WERI-Rb-1 (cell line): ENCODE measurements at places on chromosomes 6 and 20.

DNA sequence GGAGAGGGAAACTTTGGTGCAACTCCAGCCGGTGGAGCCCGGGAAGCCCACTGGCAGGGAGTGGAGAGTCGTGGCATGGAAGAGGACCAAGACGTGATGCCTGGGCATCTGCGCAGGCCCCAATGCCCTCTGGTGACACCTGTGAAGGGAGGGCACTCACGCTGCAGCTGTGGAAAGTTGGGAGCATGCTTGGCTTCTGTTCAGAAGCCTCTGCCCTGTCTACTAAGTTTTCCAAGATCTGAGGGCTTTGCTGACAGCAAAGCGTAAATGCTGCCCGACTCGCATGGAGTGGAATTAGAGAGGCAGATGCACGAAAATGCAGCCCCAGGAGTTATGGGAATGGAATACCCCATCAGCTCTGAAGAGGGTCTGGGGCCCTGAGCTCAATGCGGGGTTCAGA, 75.7 kb downstream of the SYNDIG1 start:
- no peak for DNase-seq

GRCh38 chr6:97066056-97066455, 141.5 kb downstream of the KLHL32 start:
- no peak for DNase-seq

- no peak for DNase-seq
Measured at GRCh38 chr6:14524319-14524718, 406.7 kb downstream of the CD83 start.

DNA sequence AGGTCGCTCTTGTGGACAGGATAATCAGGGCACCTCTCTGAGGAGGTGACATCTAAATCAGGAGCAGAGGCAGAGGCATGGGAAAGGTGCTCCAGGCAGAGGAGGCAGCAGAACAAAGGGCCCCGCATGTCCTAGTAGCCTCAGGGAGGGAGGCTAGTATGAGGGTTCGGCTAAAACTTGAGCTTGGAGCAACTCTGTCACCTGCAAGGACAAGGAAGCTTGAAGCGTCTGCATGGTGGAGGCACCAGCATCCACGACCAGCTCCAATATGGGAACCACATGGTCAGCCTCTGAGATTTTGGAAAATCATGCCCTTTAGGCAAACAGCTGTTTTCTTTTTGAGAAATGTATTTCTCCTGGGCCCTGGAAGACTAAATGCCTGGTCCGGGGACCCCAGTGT, 13.0 kb upstream of the MPC1 start:
- no peak for DNase-seq

DNA sequence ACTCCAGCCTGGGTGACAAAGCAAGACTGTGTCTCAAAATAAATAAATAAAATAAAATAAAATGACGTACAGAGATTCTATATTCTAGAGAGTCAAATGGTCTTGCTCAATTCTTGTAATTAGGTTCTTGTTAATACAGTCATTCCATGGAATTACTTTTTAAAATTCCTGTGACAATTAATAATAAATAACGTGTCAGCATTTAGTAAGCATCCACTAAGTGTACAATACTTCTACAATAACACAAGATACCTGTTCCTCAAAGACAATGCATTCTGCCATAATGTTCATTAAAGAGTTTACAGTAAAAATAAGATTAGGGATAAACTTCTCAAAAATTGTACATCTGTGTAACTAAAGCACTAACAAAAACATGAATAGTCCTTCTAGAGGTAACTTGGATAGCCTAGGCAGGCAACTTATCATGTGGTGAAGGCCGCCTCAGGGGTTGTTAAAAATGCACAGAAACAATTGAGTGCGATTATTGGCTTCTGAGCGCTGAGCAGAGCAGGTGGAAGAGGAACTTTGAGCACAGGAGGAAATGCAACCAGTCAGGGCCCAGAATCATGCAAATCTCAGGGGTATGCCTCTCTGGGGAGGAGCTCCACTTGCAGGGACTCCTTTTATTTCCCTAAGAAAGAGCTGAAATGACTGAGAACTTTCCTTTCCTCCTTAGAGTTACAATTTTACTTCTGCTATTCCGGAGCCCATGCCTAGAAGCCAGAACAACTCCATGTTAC, 37.1 kb downstream of the QRSL1 start:
- DNase-seq = no peak

DNA sequence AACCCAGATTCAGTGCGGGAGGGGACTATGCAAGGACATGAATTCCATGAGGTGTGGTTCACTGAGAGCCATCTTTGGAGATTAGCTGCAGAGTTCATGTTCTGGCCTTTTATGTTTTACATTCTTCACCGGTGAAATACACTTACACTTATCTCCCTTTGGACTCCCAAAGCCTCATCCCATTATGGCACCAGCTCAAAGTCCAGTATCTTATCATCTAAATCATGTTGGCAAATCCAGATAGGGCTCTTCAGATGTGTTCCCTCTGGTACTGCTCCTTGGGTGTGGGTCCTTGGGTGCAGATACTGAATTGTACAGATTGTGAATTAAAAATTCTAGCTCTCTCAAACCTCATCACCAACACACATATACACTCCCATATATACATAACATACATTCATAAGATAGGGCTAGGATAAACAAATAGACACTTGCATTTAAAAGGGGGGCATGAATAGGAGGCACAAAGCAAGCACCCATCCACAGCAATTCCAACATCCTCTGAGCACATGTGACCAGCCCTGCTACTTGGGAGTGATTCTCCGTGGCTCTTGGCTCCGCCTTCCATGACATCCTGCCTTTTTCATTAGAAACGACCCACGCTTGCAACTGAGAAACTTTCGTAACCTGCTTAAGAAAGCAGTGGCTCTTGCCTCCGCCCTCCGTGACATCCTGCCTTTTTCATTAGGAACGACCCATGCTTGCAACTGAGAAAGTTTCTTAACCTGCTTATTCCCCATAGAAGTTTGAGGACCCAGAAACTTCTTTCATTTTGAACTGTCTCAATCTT, 53.6 kb upstream of the LRRC1 start:
- DNase-seq = no peak

- DNase-seq = no peak
Measured at GRCh38 chr6:112717401-112717800, 370.3 kb downstream of the RFPL4B start.

- DNase-seq = no peak
Measured at GRCh38 chr6:69555088-69555638, 241.6 kb downstream of the LMBRD1 start.

DNA sequence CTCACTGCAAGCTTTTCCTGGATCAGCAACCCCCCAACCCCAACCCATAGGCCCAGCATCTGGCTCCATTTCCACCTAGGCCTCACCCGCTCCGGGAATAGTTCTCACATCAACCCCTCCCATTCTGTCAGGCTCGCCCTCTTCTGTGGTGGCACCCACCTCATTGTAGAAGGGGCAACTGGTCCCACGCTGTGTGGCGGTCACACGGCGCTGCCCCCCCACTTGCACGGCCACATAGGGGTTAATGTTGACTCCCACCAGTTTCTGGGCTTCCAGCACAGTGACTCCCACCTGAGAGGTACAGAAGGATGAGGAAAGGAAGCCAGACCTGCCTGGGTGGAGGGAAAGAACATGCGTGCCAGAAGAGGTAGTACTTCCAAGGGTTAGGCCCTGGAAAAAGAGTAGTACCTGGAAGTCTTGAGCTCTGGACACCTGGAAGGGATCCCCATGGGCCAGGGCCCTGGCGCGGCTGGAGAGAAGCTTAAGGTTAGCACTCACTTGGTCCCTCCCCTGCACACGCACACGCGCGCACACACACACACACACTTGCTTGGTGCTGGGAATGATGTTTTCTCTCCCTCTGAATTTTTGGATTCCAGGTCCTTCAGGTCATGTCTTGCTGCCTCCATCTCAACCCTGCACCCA, 12.7 kb upstream of the SPAG4 start:
- DNase-seq = no peak

DNA sequence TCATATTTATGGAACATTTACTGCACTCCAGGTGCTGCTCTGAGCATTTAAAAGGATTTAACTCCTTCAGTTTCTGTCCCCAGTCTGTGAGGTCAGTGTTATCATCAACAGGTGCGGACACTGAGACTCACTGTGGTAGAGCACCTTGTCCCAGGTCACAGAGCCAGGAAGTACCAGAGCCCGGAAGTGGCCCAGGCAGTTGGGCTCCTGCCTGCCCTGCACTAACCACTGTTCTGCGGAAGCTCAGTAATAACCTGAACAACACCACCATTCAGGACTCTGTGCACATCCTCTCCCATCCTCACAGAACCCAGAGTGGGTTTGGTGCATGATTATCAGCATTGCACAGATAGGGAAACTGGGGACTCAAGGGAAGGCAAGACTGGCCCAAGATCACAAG, 16.8 kb upstream of the SIRPG start:
- DNase-seq = no peak

- no peak for DNase-seq
Measured at GRCh38 chr6:35911871-35912653, 8.8 kb downstream of the SRPK1 start.
